Stimulated activated CD8-positive, alpha-beta memory T cell treated with anti-CD3 and anti-CD28 coated beads, Interleukin-15, amount 100 ng/mL, for 4 hours (primary cell): ENCODE measurements at places on chromosomes 16 and 17.

DNA sequence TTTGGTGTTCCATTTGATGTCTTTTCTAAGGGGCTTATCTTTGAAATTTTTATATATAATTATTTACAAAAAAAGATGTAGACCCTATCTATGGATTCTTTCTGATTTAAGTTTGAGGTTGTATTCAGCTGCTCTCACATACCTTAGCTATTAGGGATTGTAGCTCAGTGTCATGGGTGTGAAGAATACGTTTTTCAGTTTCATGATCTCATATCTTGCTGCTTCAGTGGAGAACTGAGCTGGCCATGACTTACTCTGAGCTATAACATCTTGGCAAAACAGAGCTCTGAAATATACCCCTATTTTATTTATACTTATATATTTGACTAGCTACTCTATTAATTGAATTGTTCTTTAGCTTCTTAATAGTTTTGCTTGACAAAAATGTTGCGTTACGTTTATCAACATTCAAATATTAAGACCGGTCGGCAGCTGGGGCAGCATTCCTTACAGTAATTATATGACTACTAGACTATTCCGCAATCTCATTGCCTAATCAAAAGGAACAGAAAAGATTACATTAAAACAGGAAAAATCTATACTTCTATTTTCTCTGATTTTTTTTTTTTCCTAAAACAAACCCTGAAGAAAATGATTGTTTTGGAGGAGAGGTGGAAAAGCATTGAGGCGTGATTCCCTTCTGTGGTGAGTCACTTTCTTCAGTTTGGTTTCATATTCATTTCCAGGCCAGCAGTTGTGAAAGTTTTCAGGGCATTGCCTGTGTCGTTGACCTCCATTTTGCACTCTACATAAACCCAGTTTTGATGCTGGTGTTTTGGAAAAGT, 24.1 kb upstream of the KRT24 start:
- no peak for DNase-seq

DNA sequence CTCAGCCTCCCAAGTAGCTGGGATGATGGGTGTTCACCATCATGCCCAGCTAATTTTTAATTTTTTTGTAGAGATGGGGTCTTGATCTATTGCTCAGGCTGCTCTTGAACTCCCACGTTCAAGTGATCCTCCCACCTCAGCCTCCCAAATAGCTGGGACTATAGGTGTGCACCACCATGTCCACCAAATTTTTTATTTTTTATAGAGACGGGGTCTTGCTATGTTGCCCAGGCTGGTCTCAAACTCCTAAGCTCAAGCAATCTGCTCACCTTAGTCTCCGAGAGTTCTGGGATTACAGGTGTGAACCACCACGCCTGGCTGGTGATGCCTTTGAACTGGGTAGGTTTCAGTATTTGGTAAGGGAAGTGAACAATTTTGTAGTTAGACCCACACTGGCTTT, 30.1 kb downstream of the FA2H start:
- DNase-seq, result no peak

DNA sequence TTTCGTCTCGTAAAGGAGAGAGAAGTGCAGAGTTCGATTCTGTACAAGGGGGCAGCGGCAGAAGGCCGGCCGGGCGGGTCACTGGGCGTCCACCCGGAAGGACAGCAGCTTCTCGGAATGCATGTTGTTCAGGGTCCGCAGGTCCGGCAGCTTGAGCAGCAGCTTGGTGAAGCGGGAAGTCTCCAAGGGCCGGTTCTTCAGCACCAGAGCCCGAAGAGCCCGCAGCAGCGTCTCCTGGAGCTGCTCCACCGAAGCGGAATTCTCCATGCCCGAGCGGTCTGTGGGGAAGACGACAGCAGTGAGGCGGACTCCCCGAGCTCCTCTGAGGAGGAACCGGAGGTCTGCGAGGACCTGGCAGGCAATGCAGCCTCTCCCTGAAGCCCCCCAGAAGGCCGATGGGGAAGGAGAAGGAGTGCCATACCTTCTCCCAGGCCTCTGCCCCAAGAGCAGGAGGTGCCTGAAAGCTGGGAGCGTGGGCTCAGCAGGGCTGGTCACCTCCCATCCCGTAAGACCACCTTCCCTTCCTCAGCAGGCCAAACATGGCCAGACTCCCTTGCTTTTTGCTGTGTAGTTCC, 7.3 kb downstream of the NR1D1 start:
- DNase-seq, result no peak

- DNase-seq, result no peak
These were observed 56.9 kb upstream of the ALDH3A1 start for GRCh38 chr17:19805006-19805405.

GRCh38 chr17:45780921-45781320, 3.2 kb upstream of the CRHR1 start:
- no peak for DNase-seq

DNA sequence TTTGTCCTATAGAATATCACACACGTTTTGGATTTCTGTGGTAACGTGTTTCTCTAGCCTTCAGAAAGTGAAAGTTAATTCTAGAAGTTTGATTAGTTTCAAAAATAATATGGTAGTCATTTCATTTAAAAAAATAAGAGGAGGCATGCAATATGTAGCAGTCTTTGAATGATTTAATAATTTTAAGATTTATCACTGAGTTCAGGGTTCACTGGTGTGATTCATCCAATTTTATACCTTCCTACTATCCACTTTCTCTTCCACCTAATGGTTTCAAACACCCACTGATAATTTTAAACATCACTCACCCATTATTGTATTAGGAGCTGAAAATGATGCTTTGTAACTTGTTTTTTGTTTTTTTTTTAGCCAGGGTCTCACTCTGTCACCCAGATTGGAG, 42.3 kb downstream of the CMC2 start:
- no peak for DNase-seq

DNA sequence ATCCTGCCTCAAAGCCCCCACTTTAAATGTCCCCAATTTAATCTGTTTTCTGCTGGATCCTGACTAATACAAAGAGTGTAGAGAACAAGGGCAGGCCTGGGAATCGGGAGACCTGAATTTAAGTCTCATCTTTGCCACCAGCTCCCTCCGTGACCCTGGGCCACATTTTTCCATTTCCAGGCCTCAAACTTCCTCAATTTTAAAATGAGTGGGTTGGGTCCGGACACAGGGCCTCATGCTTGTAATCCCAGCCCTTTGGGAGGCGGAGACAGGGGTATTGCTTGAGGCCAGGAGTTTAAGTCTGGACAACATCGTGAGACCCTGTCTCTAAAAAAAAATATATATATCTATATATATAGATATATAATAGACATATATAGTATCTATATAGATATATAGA, 61.4 kb downstream of the SRL start:
- DNase-seq, result no peak

- no peak for DNase-seq
These were observed 801 bp downstream of the VPS35 start for GRCh38 chr16:46688101-46688653.

- no peak for DNase-seq
These were observed 119.5 kb downstream of the C16orf78 start for GRCh38 chr16:49492896-49493626.

GRCh38 chr16:1413684-1414531, 596 bp downstream of the UNKL start:
- no peak for DNase-seq
